ENCODE measurements at places on chromosomes 16 and 17.
A peak's percentile ranks its signal among the peaks of the same experiment; 100 is the strongest.

DNA sequence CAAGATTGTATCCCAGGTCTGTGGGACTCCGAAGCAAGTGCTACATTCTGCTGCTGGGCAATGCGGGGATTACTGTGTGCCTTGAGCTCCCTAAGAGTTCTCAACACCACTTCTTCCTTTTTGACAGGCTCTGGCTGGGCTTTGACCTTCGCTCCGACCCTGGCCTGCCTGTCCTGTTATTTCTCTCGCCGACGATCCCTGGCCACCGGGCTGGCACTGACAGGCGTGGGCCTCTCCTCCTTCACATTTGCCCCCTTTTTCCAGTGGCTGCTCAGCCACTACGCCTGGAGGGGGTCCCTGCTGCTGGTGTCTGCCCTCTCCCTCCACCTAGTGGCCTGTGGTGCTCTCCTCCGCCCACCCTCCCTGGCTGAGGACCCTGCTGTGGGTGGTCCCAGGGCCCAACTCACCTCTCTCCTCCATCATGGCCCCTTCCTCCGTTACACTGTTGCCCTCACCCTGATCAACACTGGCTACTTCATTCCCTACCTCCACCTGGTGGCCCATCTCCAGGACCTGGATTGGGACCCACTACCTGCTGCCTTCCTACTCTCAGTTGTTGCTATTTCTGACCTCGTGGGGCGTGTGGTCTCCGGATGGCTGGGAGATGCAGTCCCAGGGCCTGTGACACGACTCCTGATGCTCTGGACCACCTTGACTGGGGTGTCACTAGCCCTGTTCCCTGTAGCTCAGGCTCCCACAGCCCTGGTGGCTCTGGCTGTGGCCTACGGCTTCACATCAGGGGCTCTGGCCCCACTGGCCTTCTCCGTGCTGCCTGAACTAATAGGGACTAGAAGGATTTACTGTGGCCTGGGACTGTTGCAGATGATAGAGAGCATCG is 2.4 kb downstream of the SLC16A13 start:
- no peak for DNase-seq

GRCh38 chr17:7523033-7523432 is 25.8 kb upstream of the TNFSF12 start:
- no peak for DNase-seq

DNA sequence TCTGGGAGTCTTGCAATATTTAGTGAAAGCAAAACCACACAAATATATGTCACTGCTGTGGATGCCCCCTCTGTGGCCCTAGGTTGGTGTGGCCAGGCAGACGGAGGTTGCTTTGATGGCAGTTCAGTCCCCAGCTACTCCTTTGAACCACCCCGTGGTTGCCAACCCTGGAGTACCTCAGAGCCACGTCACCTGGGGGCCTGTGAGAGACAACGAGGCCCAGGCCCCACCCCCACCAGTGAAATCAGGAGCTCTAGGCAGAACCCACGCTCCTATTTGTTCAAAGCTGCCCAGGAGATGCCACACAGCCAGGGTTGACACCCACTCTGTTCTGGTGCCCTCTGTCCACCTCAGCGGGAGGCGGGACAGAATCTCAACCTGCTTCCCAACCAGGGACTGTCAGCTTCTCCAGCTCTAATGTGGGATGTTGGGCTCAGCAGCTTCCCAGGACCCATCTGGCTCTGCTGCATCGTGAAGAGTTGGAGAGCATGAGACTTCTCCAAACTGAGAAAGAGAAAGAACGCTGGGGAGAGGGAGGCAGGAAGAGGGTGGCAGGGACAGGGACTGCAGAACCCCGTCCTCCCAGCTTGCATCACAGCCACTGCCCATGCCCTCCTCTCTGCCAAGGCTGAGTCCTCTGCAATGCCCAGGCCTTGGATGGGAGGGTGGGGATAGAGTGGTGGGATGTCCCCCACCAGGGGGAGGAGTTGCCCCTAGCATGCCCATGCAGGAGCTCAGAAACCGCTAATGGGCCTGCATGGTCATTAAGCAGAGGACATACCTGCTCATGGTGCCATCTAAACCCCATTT is 81.8 kb downstream of the C16orf78 start:
- DNase-seq: no peak

DNA sequence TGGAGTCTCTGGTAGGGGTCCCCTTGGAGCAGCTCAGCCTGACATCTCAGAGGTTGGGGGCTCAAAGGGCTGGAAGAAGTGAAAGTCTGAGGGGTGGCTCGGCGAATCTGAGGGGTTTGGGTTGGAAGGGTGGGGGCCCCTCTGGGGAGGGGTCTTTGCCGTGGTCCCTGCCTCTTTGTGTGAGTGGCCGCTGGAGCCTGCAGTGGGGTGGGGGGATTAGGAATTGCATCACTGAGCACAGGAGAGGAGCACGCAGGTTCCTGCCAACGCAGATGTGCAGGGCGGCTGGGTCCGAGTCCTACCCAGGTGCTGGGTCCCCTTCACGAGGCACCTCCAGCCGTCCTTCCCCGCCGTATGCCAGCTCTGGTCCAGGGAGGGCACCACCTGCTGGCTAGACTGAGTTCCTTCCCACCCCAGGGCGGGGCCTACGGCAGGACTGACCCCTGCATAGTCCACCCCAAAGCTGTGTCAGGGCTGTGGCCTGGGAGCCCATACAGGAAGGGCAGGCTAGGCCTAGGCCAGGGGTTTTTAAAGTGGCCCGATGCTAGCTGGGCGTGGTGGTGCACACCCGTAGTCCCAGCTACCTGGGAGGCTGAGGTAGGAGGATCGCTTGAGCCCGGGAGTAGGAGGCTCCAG is 9.9 kb downstream of the FMNL1 start:
- DNase-seq: no peak

DNA sequence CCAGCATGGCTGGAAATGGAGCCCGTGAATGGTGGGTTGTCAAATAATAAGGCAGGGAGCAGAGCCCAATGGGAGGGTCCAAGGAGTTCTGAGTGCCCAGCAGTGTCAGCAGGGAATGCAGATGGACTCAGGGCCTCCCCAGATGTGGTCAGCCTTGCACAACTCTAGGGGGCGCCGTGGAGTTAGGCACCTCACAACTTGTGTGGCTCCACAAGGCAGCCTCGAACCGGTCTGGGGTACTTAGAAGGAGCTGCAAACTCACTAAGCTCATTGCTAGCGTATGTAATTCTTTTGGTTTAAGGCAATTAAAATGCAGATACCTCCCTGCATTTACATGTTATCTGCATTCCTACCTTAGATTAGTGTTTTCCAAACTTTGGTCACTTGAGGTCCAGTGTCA is 18.1 kb downstream of the IRF8 start:
- no peak for DNase-seq

DNA sequence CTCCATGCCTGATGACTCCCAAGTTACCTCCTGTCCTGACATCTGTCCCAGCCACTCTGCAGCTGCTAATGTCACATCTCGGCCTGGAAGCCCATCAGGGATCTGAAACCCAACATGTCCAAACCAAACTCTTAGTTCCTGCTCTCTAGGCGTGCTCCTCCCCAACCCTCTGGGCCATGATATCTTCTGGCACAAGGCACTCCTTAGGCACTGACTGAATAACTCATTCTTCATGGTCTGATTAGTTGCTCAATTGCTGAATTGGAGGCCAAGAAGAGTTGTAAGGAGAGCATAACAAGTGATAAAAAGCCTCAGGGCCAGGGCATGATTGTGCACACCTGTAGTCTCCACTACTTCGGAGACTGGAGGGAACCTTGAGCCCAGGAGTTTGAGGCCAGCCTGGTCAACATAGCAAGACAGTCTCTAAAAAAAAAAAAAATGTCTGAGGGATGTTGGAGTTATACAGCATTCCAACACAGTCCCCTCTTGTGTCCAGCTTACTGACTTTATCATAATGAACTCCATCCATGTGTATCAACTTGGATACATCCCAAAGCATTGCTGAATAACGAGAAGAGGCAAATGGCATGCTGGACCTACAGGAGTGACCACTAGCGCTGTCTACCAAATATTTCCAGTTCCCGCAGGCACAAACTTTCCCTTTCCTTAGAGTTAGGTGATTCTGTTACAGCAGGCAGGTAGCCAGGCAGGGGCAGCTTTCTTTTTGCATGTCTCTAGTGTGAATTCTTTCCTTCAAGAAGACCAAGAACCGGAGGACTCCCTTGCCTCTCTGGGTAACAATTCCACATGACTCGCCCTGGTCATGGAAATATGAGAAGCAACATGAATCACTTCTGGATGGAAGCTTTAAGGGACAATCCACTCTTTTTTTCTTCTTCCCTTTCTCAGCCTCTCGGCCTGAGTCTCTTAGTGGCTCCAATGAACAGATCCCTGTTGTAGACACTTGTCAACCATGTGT is 18.1 kb upstream of the SHCBP1 start:
- no peak for DNase-seq

DNA sequence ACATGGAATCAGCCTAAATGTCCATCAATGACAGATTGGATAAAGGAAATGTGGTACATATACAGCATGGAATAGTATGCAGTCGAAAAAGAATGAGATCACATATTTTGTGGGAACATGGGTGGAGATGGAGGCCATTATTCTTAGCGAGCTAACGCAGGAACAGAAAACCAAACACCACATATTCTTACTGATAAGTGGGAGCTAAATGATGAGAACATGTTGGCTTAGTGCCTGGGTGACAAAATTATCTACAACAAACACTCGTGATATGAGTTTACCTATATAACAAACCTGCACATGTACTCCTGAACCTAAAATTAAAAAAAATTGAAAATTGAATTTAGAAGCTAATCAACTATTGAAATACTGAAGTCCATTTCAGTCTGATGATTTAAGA is 6.1 kb downstream of the ANKS4B start:
- DNase-seq: no peak

GRCh38 chr16:62018301-62019060 is 17.8 kb downstream of the CDH8 start:
- DNase-seq: no peak

- peak; percentile 22 for DNase-seq
These were observed 9.6 kb downstream of the PIK3R6 start for GRCh38 chr17:8857919-8858318.

DNA sequence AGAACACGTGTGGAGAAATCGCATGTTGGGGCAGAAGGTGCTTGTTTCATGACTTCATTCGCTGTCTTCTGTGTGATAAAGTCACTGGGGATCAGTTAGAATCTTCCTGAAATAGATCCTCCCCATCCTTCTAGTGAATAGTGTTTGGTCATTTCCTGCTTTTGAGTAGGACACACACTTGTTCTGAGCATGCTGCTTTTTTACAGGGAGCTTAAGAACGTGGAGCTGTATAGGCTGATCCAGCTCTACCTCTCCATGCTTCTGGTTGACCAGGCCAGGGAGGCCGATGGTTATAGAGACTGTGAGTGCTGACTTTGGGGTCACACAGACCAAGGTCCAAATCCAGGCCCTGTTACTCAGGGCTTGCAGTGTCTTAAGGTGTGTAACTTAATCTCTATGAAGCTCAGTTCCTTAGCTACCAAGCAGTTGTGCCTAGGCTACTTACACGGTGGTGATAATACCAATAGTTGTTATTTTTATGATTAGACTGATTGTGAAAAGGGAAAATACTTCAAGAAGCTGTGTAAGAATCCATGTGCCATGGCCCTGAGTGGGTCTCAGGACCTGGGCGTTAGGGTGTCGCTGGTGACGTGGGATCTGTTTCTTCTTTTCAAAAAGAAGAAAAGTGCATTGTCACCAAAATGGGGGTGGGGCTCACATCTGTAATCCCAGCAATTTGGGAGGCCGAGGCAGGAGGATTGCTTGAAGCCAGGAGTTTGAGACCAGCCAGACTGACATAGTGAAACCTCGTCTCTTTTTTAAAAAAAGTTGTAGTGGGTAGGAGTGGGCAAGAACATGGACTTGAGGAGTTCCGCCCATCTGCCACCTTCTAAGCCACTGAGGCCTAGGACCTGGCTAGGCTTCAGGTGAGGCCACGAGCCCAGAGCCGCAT is 64.1 kb upstream of the LGALS9 start:
- no peak for DNase-seq

DNA sequence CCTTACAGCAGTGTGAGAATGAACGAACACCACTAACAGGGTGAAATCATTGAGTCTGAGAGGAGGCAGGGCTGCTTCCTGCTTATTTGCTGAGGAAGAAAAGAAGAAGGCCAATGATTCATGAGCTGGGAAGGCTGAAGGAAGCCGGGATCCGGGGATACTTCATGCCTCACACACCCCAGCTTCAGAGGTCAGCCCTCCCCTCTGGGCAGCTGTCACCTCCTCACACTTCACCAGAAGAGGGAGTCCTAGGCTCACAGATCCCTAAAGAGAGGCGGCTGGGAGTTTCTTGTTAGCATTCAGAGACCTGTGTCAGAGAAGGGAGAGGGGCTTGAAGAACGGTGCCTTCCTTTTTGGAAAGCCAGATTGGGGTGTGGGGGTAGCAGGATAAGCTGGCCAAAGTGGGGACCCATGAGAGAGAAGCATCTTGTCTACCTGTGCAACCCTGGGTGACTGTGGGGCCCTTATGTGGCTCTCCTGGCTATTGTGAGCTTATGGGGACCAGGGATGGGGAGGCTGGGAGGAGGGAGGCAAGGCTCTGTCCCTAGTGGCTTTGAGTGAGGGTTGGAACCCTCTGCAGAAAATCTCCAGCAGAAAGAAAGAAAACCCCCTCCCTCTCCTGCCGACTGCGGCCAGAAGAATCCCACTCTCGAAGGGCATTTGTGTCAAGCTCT is 94.6 kb downstream of the RGS9 start:
- peak; percentile 38 for DNase-seq

DNA sequence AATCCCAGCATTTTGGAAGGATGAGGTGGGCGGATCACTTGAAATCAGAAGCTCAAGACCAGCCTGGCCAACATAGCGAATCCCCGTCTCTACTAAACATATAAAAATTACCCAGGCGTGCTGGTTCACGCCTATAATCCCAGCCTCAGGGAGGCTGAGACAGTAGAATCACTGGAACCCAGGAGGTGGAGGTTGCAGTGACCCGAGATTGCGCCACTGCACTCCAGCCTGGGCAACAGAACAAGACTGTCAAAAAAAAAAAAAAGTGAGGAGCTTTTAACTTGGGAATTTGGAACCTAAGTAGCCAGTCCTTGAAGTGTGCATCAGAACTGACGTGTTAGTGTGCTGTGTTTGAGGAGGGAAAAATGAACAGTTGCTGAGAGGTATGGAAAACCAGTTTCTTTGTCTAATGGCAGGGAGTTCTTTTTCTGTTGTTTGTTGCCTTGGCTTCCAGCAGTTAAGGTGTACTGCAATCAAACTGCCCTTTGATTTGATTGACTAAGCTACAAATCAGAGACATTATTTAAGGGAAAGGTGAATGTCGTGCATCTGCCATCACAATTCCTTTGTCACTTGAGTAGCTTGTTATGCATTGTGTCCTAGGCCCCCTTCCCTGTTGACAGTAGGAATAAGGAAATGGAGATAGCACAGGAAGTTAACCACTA is 8.6 kb upstream of the DUSP14 start:
- DNase-seq: no peak

DNA sequence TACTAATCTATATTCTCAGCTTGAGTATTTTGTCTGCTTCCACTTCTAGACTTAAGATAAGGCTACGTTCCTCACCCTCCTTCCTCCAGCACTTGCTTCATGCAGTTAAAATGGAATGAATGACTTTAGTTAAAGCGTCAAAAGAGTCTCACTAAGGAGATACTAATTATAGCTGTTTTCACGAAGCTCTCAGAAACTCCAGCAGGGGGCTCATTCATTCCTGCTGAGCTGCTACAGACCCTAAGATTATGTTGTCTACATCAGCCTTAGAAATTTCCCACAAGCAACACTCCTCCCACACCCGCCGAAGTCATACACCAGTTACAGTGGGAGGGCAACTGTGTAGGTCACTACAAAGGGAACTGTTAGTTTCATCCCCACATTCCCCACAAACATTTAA is 57.0 kb upstream of the KIFC3 start:
- DNase-seq: no peak
